CD8-positive, alpha-beta T cell (primary cell): ENCODE measurements at places on chromosomes 4 and X.

DNA sequence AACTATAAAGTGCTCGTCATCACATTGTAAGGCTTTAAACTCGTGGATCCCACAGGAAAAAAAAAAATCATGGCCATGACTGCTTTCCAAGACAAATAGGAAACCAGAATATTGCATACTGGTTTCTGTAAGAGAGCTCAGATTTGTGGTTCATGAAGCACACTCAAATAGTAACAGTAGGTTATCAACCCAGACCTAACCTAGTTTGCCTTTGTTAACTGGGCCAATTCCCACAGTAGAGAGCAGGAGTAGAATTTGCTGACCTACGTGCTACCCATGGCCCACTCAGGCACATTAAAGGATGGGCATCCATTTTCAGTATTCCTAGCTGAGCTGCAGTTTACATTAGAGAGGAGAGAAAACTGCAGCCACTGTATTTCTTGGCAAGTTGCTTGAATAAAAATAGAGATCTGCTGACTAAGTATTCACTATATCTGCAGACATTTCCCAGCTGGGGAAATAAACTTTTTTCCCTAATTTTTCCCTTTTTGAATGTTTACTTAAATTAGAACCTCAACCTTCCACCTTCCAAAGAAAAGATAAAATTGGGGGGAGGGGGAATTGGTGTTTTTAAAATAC is 218.5 kb downstream of the SPANXN3 start:
- DNase-seq = no peak

DNA sequence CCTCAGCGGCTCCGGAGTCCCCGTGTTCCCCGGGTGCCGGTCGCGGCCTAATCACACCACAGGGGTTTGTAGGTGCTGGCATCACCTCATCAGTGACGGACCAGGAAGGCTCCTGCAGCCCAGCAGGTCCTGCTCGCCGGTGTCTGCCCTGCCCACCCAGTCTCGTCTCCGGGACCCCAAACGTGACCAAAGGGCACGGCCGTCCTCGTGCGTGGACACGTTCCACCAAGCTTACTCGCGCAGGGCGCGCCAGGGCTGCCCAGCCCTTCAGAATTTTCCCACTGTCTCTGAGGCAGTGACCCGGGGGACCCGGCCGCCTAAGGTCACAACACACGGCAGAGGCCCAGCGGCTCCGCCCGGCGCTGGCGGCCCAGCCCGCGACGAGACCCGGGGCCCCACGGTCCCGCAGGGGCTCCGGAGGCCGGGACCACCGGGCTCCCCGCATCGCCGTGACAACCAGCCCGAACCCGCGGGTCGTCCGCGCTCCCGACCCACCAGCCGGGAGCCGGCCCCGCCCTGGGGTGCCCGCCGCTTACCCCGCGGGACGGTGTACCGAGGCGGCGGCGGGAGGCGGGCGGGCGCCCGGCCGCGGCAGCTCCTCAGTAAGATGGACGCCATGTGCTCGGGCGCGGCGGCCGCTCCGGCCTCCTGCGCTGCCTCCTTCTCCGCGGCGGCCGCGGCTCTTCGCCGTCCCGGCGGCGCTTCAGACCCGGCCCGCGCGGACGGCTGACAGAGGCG is 454 bp downstream of the LETM1 start:
- DNase-seq = peak; percentile 16

DNA sequence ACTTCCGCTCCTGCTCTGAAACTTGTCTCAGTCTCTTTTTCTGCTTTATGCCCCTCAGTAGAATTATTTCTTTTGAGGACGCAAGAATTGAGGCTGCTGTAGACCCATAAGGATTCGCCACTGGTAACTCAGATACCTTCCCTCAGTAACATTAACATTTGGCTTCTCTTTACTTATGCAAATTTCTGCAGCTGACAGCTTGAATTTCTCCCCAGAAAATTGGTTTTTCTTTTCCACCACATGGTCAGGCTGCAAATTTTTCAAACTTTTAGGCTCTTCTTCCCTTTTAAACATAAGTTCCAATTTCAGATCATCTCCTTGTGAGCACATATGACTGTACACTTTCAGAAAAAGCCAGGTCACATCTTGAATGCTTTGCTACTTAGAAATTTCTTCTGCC is 839.3 kb upstream of the GRIA3 start:
- no peak for DNase-seq

DNA sequence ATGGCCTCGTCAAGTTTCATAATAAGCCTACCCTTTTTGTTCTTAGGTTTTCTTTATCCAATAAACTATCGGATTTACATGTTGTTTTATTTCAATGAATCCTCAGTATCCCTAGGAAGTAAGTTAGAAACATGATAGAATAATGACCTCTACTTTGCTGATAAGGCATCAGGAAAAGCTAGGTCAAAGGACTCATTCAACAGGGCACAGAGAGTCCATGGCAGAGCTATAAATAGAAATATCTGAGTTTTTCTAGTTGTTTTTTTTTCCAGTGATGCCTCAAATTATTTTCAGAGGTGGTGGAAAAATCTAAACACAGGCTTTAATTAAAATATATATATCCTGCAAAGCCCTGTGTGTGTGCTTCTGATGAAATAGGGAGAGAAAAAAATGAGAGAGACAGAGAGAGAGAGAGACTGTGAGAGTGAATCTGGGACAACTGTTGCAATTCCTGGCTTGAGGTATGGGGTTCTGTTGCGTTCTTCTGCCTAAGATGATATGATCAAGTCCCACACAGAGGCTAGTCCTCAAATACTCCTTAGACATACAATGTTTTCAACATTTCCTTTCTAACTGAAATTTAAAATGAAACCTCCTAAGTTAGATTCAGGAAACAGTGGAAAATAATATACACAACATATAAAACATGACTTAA is 139.9 kb downstream of the HDX start:
- DNase-seq = no peak

DNA sequence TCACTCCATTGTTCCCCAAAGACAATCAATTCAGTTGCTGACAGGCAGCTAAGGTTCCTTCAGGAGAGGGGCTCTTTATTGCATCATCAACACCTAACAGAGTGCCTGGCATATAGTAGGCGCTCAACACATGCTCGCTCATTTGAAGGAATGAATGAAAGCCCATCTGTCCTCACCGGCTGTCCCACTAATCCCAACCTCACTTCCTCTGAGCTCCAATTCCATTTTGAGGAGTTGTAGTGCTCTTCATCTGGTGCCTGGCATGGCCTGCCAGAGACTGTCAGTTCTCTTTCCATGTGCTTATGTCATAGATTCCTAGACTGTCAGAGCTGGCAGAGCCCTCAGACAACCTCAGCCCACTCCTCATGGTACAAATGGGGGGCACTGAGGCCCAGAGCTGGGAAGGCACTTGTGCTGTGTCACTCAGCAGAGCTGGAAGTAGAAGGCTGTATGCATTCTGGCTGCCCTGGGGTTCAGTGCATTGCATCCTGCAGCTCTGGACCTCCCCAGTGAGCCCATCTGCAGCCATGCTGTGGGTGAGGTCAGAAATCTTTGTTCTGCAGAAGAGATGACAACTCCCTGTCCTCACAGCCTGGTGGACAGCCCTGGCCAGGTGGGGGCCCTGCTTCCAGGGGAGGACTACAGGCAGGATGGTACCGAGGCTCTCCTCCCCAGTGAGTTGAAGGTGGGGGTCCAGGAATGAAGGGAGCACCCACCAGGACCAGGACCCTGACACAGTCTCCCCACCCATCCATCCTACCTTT is 134.9 kb upstream of the PJA1 start:
- DNase-seq = no peak

GRCh38 chr4:27000820-27001219 is 140.2 kb downstream of the STIM2 start:
- peak; percentile 36 for DNase-seq

DNA sequence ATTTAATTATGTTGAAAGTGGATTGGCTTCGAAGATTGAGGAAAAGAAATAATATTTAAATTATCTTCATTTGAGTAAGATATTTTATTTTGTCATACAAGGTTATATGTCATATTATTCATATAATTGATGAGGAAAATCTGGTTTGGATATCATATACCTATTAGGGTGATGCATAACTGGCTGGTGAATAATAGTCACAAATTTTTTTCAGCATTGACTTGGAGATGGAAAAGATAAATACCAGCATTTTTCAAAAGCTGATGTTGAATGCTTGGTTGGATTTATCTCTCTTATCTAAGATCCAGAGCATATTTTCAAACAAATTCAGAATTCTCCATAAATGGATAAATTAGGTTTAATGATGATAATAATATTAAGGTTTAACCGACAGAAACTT is 93.5 kb upstream of the SLIT2 start:
- no peak for DNase-seq

GRCh38 chr4:80043541-80043940 is 29.5 kb downstream of the ANTXR2 start:
- DNase-seq = no peak

- no peak for DNase-seq
These were observed 999.5 kb upstream of the PABPC4L start for GRCh38 chr4:135201081-135201480.

DNA sequence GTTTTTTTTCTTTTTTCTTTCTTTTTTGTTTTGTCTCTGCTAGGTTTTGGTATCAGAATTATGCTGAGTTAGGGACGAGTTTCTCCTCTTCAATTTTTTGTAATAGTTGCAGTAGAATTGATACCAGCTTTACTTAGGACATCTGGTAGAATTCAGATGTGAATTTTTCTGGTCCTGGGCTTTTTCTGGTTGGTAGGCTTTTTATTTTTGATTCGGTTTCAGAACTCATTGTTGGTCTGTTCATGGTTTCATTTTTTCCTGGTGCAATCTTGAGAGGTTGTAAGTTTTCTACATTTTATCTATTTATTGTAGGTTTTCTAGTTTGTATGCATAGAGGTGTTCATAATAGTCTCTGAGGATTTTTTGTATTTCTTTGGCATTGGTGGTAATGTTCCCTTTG is 498.1 kb upstream of the CPEB2 start:
- DNase-seq = no peak

DNA sequence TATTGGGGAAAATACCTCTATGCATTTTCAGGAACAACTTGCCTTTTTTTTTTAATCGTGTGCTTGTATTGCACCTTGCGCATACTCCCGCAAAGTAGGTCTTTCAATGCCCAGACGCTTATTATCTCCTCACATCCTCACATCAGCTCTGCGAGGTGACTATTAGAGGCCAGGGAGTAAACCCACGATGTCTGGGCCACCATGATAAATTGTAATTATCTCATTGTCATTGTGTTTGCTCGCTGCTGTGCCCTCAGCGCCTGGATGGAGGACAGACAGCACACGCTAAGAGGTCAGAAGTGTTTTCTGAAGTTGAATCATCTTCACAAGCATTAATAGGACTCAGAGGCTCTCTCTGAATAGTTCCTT is 1.0 kb upstream of the RELL1 start:
- DNase-seq = no peak

- DNase-seq = no peak
These were observed 158.6 kb downstream of the STPG2 start for GRCh38 chr4:97984545-97985131.

GRCh38 chrX:12304261-12304660 is 166.0 kb downstream of the FRMPD4 start:
- no peak for DNase-seq

GRCh38 chr4:187893418-187893817 is 102.2 kb upstream of the ZFP42 start:
- DNase-seq = no peak

DNA sequence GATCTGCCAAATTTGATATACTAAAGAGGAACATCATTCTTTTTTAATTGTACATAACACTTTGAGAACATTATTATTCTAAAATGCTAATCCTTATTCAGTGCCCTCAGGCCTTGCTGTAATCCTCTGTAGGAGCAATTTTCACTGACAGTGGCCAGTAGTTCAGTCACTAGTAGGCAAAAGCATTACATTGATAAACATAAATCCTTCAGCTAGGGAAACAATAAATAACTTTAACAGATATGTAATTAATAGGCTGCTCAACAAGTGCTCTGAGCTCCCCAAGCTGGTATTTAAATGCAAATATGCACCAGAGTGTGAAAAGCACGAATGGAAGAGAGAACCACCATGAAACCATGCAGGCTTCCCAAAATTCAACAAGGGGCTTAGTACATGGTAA is 77.7 kb upstream of the FAM47C start:
- no peak for DNase-seq

GRCh38 chrX:1239681-1240142 is 27.3 kb upstream of the CRLF2 start:
- DNase-seq = peak; percentile 56

GRCh38 chr4:15004739-15005301 is 2.5 kb downstream of the CPEB2 start:
- DNase-seq = peak; percentile 6

GRCh38 chrX:19958552-19959486 is 32.0 kb downstream of the BCLAF3 start:
- DNase-seq = no peak

- DNase-seq = no peak
These were observed 76.5 kb downstream of the CENPC start for GRCh38 chr4:67468830-67469229.

DNA sequence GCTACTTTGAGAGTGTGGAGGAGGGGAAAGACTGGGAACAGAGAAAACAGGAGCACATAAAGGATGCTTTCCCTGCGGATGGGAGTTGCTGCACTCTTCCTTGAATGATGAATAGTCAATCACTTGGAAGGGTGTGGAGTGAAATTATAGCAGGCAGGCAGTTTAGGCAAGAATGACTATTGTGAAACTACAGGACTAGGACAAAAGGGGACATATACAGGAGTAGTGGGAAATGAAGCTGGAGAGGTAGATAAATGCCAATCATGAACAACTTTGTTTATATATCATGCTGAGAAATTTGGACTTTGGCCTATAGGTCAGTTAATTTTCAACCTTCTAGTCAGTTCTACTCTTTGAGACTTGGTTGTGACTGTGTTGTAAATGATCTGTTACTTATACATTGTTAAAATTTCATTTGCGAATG is 76.9 kb downstream of the PAQR3 start:
- DNase-seq = no peak

GRCh38 chr4:153476829-153477574 is 10.8 kb downstream of the TMEM131L start:
- no peak for DNase-seq

DNA sequence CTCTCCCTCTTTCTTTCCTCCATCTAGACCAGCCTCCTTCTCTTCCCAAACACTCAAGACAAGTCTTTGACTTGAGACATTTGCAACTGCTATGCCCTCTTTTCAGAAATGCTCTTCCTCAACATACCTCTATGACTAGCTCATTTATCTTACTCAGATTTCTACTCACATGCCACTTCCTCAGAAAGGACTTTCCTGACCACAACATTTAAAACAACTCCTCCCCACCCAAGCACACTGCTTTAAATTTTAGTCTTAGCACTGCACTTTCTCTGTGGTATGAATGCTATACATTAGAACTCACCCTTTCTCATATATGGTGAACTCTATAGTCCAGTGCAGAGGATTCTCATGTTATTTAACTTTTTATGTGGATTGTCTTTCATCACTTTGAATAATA is 28.4 kb upstream of the SULT1E1 start:
- no peak for DNase-seq

- DNase-seq = no peak
These were observed 216.8 kb upstream of the PACRGL start for GRCh38 chr4:20483416-20483815.

- DNase-seq = no peak
These were observed 628.9 kb downstream of the TLL1 start for GRCh38 chr4:166501941-166502382.

GRCh38 chr4:118676128-118676527 is 9.1 kb upstream of the METTL14 start:
- DNase-seq = no peak

GRCh38 chr4:109007976-109008375 is 245.1 kb upstream of the ETNPPL start:
- DNase-seq = no peak
